ENCODE measurements at places on chromosomes 16 and 17.

DNA sequence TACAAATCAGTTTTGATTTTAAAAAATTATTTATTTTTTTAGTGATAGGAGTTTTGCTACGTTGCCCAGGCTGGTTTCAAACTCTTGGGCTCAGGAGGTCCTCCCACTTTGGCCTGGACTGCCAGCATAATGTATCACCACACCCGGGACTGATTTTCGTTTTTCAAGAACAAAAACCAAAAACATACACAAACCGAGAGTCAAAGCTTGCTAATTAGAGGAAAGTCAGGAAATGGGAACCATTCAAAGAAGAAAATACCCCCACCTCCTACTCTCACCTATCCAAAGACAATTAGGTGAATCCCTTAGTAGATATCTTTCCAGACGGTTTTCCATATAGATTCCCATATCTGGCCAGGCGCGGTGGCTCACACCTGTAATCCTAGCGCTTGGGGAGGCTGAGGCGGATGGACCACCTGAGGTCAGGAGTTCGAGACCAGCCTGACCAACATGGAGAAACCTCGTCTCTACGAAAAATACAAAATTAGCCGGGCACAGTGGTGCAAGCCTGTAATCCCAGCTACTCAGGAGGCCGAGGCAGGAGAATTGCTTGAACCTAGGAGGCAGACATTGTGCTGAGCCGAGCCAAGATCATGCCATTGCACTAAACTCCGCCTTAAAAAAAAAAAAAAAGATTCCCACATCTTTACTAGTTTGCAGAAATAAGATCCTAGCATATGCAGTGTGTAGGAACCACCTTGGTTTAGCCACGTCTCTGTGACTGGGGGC, 883 bp upstream of the SPN start:
- no peak for DNase-seq

- DNase-seq, result no peak
These were observed 4.8 kb upstream of the VAC14 start for GRCh38 chr16:70805787-70806186.

DNA sequence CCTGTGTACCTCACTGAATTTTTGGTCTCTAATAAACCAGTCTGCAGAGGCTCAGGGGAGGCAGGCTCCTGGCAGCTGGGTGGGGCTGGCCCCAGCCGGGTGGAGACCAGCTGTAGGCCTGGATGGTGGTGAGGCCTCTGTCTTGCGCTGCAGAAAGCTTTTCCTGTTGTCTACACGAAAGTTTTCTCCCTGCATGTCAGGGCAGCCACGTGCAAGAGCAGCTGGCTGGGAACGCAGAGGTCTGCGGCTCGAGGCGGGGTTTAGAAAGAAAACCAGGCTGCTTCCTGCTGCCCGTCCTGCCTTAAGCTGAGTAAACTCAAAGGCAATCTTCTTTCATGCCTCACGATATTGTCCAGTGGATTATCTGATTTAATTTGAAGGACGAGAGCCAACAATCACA, 2.4 kb downstream of the SERPINF1 start:
- DNase-seq, result no peak

- no peak for DNase-seq
These were observed 50.8 kb downstream of the TBC1D16 start for GRCh38 chr17:79984877-79985276.

DNA sequence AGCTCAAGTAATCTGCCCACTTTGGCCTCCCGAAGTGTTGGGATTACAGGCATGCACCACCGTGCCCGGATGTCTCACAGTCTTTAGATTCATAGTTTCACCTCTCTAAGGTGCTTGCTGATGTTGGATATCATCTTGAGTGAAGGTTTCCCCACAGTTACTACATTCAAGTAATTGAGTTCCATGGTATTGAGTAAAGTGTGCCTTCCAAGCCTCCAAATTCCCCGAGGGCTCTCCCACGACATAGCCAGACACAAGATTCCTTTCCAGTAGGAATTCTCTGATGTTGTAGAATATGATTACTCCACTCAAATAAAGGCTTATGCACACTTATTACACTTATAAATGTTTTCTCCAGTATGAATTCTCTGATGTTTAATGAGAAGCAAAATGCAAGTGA, 16.3 kb upstream of the ZNF652 start:
- no peak for DNase-seq

DNA sequence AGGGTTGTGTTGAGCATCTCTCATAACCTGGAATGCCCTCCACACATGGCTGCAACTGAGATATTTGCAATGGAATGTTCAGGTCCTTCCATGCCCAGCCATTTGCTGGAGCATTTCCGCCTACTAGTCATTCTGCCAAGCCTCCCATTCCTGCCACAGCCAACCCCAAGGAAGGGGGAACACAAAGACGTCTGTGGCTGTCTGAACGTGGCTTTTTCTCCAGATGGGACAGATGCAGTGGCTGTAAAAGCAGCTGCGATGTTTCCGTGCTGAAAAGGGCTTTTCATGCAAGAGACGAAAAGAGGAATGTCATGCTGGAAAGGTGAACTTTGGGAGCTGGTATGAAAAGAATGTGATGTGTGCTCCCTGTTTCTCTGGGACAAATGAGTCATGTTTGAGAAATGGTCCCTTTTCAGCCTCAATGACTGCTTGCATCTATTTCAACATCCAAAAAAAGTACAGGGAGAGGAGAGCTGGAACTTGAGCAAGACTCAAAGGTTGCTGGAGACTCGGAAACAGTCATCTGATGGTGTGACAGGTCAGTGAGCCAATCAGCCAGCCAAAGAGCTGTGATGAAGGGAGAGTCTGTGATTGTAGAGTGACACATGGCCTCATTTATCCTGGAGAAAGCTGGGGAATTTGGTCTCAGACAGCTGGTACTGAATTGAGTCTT, 208.9 kb downstream of the SHISA9 start:
- DNase-seq, result no peak

GRCh38 chr16:14020141-14020540, 51.0 kb upstream of the MRTFB start:
- no peak for DNase-seq

- no peak for DNase-seq
These were observed 1.1 kb upstream of the LCMT1 start for GRCh38 chr16:25110387-25110947.

DNA sequence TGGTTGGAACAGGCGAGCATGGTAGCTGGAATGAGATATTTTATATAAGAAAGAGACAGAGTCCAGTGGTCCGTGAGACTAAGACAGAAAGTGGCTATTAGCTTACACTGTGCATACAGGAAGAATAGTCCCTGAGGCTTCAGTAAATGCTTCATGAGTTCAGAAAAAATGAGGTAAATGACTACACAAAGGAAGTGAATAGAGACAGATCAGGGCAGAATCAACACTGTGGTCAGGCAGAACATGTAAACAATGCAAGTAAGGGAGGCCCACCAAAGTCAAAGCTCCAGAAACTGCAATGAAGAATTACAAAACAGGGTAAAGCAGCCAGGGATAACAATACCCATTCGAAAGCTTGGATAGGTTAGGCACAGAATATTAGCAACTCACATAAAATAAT, 4.8 kb downstream of the ABCA10 start:
- no peak for DNase-seq

DNA sequence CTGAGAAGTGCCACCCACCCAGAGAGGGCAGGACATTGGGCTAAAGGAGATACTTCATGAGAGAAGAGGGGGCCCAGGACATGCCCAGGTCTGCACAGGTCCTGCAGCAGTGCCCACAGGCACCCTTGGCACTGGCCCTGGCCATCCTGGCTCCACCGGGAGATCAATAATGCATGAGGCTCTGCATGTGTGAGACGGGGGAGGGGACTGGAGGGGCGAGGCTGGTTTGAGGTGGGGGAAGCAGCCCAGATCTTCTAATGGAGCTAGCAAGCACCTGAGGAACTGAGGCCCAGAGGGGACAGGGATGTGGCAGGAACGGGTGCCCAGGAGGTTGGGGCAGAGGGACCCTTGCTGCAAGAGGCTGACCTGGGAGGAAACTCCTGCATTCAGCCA, 567 bp downstream of the OSBPL7 start:
- no peak for DNase-seq

DNA sequence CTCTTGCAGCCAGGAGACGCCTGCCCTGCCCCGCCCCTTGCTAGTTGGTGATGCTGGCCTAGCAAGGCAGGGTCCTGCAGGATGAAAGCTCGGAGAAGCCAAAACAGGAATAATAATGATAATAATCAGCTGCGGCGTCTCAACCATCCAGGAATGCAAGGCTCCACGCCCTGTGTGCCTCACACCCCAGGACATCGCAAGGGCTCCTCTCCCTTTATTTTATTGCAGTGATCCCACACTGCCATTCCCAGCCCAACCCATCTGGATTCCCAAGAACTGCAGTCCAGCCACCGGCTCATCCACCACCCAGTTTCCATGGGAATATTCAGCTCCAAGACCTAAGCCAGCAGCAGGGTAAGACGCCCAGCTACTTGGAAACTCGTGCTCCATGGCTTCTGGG, 21.0 kb upstream of the ZNF652 start:
- DNase-seq, result no peak

DNA sequence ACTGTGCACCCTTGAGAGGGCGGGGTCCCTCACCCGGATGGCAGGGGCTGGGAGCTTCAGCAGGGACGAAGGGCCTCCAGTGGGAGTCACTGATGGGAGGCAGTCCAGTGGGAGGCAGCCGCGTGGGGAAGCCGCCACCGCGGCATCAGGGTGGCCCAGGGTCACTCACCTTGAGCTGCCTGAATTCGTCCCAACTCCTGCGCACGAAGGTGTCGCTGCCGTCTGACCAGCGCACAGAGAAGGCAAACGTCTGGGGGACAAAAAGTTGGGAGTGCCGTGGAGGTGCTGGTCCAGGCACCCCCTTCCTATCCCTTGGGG, 540 bp downstream of the NOXO1 start:
- no peak for DNase-seq

DNA sequence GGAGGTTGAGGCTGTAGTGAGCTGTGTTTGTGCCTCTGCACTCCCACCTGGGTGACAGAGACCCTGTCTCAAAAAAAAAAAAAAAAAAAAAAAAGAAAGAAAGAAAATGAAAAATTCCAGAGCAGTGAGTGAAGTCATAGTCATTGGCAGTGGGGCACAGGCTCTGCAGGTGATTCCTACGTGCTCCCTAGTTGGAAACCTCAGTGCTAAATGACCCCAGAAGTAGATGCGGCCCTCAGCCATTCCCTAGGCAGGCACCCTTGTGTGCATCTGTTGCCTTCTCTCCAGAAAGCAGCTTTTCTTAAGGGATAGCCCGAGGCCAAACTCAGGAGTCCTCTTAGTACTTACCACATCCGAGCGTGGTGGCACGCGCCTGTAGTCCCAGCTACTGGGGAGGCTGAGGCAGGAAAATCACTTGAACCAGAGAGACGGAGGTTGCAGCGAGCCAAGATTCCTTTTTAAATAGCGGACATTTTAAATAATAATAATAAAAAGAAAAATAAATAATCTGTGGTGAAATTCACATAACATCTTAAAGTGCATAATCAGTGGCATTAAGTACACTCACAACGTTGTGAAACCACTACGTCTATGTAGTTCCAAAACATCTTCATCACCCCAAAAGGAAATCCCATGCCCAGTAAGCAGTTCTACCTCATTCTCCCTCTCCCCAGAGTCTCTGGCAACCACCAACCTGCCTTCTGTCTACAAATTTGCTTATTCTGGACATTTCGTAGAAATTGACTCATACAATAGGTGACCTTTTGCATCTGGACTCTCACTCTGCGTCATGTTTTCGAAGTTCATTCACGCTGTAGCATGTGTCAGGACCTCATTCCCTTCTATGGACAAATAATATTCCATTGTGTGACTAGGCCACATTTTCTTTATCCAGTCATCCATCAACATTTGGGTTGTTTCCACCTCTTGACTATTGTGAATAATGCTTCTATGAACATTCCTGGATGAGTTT, 12.5 kb upstream of the SPHK1 start:
- no peak for DNase-seq

DNA sequence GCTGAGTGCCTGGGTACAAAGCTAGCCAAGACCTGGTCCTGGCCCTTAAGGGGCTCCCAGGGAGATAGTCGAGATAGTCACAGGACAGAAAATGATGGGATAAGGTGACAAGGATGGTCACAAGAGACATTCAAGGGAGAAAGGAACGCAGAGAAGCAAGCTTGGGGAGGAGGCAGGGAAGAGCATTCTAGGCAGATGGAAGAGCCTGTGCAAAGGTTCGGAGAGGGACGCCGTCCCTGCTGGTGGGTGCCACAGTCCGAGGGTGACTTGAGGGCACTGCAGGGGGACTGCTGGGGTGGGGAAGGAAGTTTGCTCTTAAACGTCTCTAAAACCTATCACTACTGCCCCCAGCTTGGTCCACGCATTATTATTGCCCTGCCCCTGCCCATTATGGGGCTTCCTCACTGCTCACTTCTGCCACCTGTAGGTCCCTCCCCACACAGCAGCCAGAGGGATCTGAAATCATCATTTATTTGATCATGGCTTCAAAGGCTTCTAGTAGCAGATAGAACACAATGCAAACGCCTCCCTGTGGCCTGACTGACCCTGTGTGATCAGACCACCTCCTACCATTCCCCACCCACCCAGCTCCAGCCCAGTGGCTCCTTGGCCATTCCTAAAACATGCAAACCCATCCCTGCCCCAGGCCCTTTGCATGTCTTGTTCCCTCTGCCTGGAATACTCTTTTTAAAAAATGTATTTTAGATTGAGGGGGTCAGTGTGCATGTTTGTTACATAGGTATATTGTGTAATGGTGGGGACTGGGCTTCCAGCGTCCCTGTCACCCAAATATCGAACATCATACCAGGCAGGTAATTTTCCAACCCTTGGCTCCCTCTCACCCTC, 60.3 kb downstream of the RMI2 start:
- peak; percentile 64 for DNase-seq

GRCh38 chr17:21419299-21420239, 43.4 kb downstream of the KCNJ12 start:
- no peak for DNase-seq

DNA sequence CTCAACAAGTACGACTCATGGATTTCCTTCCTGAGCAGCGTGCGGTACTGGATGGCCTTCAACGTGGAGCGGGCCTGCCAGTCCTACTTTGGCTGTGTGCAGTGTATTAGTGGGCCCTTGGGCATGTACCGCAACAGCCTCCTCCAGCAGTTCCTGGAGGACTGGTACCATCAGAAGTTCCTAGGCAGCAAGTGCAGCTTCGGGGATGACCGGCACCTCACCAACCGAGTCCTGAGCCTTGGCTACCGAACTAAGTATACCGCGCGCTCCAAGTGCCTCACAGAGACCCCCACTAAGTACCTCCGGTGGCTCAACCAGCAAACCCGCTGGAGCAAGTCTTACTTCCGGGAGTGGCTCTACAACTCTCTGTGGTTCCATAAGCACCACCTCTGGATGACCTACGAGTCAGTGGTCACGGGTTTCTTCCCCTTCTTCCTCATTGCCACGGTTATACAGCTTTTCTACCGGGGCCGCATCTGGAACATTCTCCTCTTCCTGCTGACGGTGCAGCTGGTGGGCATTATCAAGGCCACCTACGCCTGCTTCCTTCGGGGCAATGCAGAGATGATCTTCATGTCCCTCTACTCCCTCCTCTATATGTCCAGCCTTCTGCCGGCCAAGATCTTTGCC, 9.0 kb downstream of the HAS3 start:
- no peak for DNase-seq

DNA sequence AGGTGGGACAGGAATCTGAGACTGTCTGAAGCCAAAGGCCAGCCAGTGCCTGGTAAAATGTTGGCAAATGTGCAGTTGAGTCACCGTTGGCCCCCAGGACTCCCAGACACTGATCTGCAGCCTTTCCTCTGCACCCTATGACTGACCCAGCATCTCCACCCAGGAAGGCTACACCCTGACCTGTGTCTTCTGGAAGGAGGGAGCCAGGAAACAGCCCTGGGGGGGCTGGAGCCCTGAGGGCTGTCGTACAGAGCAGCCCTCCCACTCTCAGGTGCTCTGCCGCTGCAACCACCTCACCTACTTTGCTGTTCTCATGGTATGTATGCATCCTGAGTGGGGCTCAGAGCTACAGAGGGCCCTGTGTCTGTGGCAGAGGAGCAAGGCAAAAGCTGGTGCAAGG, 24.0 kb downstream of the ADGRG5 start:
- DNase-seq, result no peak

All from HT-29 (cell line).